Epithelial cell of proximal tubule (primary cell): ENCODE measurements at places on chromosomes 5 and 9.

DNA sequence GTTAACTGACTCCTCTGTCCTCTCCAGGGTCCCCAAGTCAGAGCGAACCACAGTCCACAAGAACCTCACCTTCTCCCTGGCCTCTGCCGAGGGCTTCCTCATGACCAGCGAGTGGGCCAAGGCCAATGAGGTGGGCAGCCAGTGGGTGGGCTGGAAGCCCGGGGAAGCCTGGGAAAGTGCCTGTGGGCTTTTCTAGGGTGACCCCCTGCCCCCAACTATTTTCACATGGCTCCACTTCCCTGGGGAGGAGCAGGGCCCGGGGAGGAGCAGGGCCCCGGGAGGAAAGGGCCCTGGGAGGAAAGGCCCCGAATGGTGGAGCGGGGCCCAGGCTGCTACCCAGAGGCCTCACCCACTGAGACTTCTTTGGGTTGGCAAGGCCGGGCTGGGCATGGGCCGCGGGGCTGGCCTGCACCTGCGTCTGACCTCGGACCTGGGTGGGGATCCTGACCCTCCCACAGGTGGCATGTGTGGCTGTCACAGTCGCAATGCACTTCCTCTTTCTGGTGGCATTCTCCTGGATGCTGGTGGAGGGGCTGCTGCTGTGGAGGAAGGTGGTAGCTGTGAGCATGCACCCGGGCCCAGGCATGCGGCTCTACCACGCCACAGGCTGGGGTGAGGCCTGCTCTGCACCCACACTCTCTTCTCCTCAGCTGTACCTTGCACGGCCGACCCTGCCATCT lies 17.9 kb downstream of the ADGRD2 start:
- DNase-seq, result no peak

DNA sequence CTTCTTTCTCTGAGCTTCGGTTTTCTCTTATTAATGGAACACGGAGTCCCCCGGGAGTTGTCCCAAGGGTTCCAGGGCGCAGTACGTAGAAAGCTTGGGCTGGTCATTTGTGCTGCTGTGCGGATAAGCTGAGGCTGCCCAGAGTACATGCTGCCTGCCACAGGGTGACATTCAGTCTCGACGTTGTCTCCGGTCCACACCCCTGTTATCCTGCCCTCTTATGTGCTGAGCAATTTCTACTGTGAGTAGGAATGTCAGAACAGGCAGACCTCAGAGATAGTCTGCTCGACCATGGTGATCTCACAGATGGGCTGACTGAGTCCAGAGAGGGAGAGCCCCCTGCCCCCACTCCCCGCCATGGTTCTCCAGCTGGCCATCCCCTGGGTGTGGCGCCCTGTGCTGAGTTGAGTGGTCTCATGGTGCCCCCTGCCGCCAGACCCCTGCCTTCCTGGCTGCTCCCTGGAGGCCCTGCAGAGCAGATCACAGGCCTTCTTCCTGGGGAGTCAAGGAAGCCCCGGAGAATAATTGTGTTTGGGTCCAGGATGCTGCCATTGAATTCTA lies 124.0 kb downstream of the RGS3 start:
- no peak for DNase-seq

DNA sequence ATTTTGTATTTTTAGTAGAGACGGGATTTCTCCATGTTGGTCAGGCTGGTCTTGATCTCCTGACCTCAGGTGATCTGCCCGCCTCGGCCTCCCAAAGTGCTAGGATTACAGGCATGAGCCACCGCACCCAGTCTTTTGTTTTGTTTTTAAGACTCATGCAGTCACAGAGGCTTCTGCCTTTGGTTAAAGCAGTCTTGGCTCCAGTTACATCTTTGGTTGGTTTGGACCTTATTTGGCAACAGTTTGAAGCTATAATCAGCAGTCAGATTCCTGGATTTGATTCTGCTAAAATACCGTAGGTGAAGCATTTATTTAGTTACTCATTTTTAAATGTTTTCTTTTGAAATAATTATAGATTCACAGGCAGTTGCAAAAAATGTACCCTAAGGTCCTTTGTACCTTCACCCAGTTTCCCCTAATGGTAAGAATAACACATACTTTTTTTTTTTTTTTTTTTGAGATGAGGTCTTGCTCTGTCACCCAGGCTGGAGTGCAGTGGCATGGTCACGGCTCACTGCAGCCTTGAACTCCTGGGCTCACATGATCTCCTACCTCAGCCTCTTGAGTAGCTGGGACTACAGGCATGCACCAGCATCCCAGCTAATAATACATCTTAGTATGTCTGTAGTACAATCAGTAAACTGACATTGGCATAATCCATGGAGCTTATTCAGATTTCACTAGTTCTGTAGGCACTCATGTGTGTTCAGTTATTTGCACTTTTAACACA lies 15.7 kb downstream of the USP20 start:
- peak; percentile 25 for DNase-seq

DNA sequence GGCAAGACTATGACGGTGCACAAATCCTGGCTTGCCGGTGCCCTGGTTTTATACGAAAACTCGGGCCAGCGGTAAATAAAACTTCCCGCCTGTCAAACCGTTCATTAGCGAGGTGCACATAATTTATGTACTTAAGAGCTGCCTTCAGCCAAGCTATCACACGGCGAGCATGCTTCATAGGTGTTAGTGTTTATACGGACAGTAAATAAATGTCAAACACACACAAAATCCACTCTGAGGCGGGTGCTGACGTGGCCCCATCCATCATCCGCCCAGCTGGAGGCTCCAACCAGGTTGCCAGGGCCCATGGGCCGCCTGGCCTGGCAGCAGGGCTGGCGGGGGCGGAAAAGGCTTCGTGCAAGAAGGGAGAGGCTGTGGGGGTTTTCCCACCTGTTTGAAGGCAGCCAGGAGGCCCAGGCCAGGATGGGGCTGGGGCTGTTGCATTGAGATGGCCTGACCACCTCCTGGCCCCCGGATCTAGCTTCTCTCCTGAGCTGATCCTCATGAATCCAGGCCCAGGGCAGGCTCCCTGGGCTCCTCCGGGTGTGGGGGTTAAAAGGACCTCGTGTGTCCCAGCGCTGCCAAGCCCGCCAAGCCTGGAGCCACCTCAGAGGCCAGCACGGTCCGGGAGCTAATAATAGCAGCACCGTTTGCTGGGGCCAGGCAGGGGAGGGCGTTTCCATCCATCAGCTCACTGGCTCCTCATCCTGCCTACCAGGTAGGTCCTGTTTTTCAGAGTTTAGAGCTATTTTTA lies 43.2 kb downstream of the BARX1 start:
- DNase-seq, result no peak

DNA sequence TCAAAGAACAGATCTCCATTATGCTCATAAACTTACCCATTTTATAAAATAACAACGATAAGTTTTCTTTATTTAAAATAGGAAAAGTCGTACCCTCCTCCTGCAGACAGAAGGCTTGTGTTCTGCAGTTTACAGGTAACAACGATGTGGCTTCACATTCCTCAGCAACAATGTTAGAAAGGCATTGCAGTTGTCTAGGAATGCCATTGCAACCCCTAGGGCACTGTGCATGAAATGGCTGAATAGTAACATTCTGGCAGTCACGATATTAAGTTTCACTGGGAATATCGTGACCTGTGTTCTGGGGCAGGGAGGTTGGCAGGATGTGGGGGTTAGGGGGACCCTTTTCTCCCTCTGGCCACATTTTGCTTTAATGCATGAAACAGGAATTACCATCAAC lies 331.9 kb downstream of the DEPDC1B start:
- no peak for DNase-seq

DNA sequence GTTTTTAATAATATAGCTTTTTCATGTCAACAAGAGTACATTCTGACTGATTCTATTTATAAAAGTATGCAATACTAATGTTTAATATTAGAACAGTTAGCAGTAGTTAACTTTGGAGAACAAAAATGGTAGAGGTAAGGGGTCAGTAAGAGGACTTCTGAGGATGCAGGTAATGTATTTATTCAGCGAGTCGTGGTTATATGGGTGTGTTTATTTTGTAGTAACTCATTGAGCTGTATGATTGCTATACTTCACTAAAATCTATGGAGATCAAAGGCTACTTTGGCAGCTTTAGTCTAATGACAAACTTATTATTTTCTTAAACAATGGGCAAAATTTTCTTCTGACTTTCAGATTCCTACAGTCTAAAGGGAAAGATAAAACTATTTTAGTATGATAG lies 146.5 kb downstream of the COMMD10 start:
- DNase-seq, result no peak

GRCh38 chr9:78612091-78612490 lies 315.2 kb downstream of the PSAT1 start:
- DNase-seq, result no peak

GRCh38 chr9:110768886-110769285 lies 100.3 kb downstream of the MUSK start:
- no peak for DNase-seq

DNA sequence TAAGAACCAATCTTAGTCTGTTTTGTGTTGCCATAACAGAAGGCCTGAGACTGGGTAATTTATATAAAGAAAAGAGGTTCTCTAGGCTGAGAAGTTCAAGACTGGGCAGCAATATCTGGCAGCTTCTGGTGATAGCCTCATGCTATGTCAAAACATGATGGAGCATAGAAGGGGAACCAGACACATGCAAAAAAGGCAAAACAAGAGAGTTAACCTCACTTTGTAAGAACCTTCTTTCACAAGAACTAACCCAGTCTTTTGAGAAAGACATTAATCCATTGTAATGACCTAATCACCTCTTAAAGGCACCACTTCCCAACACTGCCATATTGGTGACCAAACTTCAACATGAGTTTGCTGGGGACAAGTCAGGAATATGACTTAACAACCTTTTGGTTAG lies 37.3 kb downstream of the FSD1L start:
- no peak for DNase-seq

GRCh38 chr9:89743573-89744254 lies 138.9 kb downstream of the GADD45G start:
- no peak for DNase-seq

- DNase-seq, result no peak
Measured at GRCh38 chr9:90579181-90579580, 63.4 kb downstream of the DIRAS2 start.

DNA sequence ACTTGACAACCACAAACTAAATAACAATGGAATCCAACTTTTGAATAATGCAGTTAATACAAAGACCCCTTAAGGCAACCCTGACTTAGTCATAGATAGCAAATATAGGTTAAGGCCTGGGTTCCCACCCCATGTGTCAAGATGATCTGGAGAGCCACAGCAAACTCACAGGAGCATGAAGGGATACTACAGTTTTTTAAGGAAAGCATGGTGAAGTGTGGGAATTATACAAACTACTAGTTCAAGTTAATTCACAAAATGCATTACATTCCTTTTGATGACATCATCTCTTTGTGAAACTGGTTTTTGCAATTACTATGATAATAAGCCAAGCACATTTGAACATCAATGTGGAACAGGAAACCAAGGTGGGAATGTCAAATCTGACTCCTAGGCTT lies 50.6 kb downstream of the LHFPL2 start:
- DNase-seq, result no peak

DNA sequence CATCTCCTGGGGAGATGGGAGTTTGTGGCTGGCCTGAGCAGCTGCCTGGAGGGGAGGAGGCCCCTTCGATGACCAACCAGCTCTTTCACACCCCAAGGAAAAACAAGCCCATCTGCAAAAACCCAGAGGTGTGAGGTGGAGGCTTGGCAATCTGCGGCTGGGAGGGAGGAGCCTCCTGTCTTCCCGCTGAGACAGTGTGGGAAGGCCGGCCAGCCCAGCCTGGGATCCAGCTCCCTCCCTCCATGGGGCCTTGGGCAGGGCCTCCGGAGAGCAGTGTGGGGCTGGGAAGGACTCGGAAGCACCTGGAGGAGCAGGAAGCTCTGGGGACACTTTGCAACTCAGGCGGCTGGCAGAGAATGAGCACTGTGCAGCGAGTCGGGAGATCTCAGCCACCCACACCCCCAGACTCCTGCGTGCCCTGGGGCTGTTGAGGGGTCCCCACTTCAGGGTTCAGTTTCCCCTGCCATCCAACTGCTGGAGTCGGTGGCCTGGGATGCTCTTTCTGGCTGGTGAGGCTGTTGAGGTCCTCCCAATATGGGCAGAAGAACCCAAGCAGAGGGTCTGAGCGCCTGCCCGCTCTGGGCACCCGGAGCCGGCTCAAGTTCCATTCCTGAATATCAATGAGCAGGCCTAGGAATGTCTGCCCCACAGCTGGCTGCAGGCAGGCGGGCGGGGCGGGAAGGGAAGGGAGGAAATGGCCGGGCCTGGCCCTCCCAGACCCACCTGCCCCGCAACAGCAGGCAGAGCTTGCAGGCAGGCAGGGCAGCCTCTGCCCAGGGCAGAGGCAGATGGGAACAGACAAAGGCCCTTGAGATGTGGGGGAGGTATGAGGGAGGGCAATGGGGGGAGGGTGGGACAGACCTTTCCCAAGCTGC lies 101.1 kb downstream of the FGF18 start:
- no peak for DNase-seq

DNA sequence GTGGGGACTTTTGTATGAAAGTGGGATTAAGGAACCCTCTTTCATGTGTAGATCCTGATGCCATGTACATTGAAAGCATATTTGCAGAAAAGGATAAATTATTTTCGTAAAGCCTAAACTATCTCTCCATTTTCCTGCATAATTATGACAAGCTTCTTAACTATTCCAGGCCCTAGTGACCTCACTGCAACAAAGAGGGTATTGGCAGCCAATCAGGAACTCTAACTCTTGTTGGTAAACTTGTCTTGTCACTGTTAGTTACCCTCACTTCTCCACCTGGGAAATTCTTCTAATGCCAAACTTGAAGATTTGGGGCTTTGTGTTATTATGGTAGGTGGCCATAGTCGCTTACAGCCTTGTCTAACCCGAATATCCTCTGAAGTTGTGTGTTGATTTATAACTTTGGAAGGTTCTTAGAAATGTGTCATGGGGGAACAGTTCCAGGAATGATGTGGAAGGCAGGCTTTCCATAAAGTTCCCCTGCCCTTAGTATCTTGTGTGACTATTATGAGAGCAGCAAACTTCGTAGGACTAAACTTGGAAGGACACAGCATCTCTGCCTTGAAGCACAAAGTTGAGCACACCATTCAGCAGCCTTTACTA lies 52.5 kb downstream of the IQGAP2 start:
- DNase-seq, result no peak
